ENCODE measurements at places on chromosomes 12 and 14. TPM values are rescaled to one million over a fixed set of nuclear protein-coding genes. Genes with fewer than 3 reads are reported as not detected.

DNA sequence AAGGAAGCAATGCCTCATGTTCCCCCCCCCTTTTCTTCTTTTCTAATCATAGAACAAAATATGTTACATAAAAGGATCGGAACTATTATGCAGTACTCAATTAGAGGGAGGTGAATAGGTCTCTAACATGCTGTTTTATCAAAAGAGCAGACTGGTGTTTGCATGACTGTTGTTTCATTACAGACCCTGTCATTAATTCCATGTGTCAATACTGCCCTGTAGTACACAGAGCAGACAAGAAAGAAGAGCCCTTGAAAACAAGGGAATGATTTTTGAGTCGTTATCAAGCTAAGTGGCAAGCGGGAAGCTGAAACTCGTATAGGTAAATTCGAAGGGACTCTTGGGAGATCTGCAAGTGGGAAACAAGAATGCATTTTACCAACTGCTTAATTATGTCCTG is 76.9 kb upstream of the TMEM263 start:
- DNase-seq, result no peak

- DNase-seq, result peak; percentile 67
Observed at GRCh38 chr14:37116933-37117849, 55.2 kb downstream of the SLC25A21 start.

The FOXN4 gene
- not detected for total RNA-seq

DNA sequence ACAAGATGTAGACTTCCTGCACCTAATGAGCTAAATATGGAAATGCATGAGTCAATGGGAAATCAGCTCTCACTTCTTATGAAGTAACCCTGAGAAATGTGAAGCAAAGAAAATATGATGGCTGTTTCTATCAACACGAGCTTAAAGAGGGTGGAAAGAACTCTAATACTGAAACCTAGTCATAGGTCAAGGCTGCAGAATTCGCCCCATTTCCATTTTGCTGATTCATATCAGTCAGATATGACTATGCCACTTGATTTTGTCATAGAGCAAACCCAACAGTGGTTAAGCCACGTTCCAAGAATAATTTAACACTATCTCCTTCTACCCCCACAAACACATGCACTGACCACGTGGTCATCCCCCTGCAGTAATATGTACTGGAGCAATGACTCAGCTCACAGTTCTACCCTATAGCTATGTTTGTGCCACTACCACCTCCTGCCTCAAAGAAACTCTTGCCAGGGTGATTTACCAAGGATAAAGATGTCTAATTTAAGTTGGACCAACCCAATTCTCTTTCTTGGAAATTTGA is 157.5 kb downstream of the TMTC3 start:
- peak; percentile 95 for DNase-seq

The CDCA4 gene
- total RNA-seq, result 41.1 TPM

GRCh38 chr12:113857371-113857770 is 108.8 kb downstream of the RBM19 start:
- DNase-seq, result no peak

DNA sequence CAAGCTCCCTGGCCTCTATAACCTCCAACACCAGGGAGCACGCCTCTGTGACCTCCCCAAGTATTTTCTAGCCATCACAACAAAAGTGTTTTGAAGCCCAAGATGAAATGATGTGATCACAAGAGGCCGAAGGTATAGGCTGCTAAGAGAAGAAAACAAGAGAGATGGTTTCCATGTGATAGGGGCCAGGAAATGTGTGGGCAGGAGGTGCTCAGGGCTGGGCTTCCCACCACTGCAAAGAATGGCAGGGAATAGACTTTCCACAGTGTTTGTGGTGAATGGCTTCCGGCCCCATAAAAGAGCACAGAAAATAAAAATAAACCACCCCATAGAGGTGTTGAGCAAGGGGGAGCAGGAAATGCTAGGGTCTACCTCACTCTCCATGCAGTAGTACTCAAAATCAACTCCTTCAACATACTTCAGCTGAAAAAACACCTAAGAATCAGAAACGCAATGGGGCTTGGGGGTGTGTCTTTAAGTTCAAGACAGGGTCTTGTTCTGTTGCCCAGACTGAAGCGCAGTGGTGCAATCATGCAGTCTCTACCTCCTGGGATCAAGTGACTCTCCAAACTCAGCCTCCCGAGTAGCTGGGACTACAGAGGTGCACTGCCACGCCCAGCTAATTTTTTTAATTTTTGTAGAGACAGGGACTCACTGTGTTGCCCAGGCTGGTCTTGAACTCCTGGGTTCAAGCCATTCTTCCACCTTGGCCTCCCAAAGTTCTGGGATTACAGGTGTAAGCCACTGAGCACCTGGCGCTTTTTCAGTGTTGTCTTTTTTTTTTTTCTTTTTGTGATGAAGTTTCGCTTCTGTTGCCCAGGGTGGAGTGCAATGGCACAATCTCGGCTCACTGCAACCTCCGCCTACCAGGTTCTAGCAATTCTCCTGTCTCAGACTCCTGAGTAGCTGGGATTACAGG is 27.1 kb downstream of the DAD1 start:
- no peak for DNase-seq

DNA sequence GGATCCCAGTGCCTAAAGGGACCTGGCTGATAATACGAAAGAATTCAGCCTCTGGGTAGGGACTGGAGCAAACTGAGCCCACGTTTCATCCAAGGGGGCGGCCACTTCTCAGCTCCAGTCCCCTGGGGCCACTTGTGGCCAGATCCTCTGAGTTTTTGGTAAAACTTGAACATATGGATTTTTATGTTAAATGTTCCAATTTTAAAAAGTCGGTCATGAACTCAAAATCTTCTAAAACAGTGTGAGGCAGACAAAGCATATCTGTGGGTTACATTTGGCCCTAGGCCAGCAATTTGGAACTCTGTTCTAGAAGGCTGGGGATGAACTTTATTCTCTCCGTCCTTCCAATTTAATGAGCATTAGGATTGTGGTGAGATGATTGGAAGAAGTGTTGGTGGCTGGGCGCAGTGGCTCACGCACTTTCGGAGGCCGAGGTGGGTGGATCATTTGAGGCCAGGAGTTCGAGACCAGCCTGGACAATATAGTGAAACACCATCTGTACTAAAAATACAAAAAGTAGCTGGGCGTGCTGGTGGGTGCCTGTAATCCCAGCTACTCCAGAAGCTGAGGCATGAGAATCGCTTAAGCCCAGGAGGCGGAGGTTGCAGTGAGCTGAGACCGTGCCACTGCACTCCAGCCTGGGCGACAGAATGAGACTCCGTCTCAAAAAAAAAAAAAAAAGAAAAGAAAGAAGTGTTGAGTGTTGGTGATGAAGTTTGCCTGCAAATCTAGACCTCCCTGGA is 3.0 kb upstream of the PPP1CC start:
- peak; percentile 16 for DNase-seq

GRCh38 chr14:45743884-45744283 is 490.9 kb upstream of the MIS18BP1 start:
- DNase-seq, result no peak

DNA sequence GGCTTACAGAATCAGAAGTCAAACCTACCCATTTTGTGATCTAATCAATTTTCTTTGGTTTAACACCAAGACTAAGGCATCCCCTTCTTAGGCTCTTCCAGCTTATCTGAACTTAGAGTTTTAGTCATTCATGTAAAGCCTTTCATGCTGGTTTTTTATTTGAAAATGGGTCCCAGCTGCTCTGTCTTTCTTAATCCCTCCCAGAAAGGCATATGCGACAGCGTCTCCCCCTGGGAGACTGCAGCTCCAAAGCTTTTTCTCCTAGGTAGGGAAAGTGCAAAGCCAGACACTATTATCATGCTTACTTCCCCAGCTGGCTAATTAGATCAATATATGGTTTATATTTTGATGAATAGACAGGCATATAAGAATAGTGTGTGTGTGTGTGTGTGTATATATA is 96.6 kb upstream of the E2F7 start:
- DNase-seq, result no peak

The RNF41 gene
- total RNA-seq, result 75.0 TPM

The TMEM117 gene
- 9.9 TPM for total RNA-seq

- peak; percentile 31 for DNase-seq
Observed at GRCh38 chr14:78758333-78758732, 588.2 kb downstream of the NRXN3 start.

DNA sequence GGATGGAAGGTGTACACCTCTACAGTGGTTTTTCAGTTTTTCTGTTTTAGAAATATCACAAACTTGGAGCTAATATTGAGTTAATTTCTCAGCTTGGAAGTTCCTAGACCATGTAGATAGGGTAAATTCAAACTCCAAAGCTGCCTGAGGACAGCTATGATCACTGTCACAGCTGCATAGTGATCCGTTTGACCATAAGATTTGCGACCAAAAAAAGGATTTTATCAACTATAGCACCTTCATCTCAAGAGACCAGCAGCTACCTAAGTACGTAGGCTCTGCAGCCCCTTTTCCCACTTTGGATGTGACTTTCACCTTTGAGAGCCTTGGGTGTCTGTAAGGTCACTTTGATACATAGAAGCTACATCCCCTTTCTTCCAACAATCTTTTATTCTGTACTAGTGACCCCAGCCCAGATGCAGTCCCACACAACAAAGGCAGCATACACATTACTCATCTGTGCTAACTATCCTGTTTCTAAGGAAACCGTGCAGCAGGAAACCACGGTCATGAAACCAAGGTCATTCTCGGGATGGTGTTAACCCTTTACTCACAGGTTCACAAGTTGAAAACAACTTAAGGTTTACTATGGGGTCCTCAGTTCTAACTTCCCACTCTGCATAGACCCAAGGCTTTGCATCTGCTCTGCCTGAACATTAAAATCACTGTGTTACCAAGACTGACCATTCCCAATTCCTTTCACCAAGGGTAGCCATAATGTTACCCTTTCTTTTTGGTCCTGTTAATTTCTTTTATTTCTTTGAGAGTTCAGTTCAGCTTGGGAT is 75.4 kb downstream of the IFT81 start:
- peak; percentile 47 for DNase-seq

DNA sequence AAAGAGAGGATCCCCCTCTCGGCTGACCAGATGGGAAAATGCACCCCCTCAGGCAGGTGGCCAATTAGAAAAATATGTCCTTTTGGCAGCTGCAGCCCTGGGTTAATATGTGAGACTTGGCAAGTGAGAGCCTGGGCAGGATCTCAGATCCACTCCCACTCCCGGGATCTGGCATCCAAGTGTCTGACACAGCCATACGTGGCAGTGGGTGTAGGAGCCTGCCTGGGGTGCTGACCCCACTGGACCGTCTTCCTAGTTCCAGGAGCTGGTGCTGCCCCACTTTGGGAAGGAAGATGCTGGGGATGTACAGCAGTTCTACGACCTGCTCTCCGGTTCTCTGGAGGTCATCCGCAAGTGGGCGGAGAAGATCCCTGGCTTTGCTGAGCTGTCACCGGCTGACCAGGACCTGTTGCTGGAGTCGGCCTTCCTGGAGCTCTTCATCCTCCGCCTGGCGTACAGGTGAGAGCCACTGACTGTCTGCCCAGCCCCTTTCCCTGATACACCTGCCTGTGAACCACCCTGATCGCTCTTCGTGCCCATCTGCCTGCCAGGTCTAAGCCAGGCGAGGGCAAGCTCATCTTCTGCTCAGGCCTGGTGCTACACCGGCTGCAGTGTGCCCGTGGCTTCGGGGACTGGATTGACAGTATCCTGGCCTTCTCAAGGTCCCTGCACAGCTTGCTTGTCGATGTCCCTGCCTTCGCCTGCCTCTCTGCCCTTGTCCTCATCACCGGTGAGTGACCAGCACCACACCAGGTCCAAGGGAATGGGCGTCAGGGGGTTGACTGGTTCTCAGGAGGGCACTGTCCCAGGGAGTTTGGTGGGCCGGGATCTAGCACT is 5.8 kb downstream of the NR4A1 start:
- peak; percentile 84 for DNase-seq

The KIF5A gene
- 0.72 TPM for total RNA-seq

The FSCB gene
- total RNA-seq, result 1.4 TPM

DNA sequence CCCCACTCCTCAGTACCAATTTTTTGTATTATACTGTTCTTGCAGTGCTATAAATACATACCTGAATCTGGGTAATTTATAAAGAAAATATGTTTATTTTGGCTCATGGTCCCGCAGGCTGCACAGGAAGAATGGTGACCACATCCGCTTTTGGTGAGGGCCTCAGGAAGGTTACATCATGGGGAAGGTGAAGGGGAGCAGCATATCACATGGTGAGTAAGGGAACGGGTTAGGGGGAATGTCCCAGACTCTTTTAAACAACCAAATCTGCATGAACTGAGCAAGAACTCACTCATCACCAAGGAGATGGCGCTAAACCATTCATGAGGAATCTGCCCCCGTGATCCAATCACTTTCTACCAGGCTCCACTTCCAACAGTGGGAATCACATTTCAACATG is 40.0 kb downstream of the OSBPL8 start:
- DNase-seq, result no peak

The IL22 gene
- total RNA-seq, result not detected

DNA sequence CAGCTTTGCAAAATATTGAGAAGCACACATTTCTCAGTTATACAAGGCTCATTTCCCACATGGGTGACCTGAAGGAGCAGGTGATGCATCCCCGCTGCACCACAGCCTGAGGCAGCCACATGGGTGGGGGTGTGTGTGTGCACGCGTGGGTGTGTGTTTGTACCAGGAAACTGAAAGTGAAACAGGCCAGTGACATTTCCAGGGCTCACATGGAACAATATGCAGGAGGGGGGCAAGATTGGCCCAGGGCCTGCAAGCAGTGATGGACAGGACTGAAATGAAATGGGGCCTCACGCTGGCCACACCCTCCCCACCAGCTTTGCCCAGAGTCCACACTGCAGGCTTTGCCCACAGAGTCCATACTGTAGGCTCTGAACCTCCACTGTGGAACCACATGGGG is 154.2 kb upstream of the PARP11 start:
- DNase-seq, result no peak

DNA sequence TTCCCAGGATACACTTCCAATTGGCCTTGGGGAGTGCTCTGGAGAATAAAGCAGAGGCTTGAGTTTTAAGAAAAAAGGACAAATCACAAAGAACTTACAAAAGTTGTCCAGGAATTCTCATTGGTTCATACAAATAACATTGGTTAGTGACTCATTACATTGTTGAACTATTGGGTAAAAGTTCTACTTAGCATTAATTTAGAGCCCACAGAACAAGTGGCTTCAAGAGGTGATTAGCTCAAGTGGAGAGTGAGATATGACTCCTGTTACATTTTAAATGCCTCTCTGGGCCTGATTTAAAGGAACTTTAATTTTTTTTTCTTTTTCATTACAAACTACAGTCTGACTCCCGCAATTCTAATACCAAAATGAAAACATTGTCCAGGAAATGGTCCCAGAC is 72.9 kb downstream of the ASCL4 start:
- DNase-seq, result peak; percentile 2

DNA sequence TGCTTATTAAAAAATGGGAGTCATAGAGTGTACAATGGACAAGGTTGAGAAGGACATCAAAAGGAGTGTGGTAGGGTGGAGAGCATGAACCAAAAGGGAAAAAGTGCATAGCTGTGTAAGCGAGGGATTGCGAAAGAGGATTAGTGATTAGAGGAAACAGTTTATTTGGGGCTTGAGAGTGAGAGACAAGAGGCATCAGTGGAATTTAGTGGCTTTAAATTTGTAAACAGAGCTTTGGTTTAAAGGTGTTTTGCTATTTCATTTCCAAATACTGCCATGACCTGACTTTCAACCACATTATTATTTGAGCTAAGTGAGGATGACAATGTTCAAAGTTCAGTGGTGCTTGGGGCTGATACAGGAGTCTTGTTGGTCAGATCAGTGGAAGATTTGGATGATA is 53.4 kb downstream of the SLC16A7 start:
- no peak for DNase-seq

- peak; percentile 93 for DNase-seq
Observed at GRCh38 chr12:51326698-51327439, 2.9 kb upstream of the BIN2 start.

- no peak for DNase-seq
Observed at GRCh38 chr12:47609806-47610205, 96.0 kb downstream of the RPAP3 start.

Measured in fibroblast of the aortic adventitia (primary cell).